ENCODE measurements at places on chromosomes 1 and 21.

- DNase-seq, result no peak
Measured at GRCh38 chr21:26170471-26171257, at the start of gene APP. Gene APP, minus strand, starts transcription at chr21:26170770. Its CDS starts 150 bp downstream, at chr21:26170620.

DNA sequence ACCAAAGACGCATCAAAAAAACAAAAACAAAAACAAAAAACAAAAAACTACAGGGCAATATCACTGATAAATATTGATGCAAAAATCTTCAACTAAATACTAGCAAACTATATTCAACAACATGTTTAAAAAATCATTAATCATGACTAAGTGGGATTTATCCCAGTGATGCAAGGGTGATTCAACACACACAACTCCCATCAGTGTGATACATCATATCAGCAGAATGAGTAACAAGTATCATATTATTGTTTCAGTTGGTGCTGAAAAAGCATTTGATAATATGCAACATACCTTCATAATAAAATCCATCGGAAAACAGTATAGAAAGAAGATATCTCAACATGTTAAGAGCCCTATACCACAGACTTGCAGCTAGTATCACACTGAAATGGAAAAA lies 953.0 kb downstream of the AMY1C start:
- DNase-seq, result no peak

GRCh38 chr1:58076258-58076657 lies 470.3 kb downstream of the OMA1 start:
- no peak for DNase-seq

- DNase-seq, result no peak
Measured at GRCh38 chr1:94122201-94122970, 1.4 kb upstream of the ABCA4 start.

DNA sequence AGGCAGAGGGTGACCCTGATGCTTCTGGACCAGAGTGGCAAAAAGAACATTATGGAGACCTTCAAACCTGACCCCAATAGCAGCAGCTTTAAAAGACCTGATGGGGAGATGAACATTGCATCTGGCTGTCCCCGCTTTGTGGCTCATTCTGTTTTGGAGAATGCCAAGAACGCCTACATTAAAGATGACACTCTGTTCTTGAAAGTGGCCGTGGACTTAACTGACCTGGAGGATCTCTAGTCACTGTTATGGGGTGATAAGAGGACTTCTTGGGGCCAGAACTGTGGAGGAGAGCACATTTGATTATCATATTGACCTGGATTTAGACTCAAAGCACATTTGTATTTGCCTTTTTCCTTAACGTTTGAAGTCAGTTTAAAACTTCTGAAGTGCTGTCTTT lies 45.8 kb downstream of the TRAF5 start:
- no peak for DNase-seq

DNA sequence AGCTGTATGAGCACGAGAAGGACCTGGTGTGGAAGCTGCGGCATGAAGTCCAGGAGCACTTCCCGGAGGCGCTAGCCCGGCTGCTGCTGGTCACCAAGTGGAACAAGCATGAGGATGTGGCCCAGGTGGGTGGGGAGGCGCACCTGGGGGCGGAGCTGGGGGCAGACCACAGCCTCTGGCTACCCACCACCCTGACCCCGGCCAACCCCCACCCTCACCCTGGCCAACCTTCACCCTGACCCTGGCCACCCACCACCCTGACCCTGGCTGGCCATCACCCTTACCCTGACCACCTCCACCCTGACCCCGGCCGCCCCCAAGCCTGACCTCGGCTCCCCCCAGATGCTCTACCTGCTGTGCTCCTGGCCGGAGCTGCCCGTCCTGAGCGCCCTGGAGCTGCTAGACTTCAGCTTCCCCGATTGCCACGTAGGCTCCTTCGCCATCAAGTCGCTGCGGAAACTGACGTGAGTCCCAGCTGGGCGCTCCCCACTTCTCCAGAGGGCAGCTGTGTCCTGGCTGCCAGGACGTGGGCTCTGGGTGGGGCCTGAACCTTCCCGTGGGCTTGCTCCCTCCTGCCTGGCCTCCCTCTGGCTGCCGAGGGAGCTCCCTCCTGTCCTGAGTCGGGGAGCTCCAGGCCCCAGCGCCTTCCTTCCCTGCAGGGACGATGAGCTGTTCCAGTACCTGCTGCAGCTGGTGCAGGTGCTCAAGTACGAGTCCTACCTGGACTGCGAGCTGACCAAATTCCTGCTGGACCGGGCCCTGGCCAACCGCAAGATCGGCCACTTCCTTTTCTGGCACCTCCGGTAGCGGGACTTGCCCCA lies 69.5 kb downstream of the PIK3CD start:
- no peak for DNase-seq
